ENCODE measurements at places on chromosomes 6 and 20.

- DNase-seq = no peak
Measured at GRCh38 chr6:103167345-103168071, 1692.2 kb downstream of the HACE1 start.

- no peak for DNase-seq
Measured at GRCh38 chr6:157177731-157178336, 145.5 kb downstream of the TMEM242 start.

- no peak for DNase-seq
Measured at GRCh38 chr6:22003287-22003686, 293.5 kb downstream of the PRL start.

GRCh38 chr6:111743360-111743759 is 129.9 kb downstream of the FYN start:
- DNase-seq = no peak

DNA sequence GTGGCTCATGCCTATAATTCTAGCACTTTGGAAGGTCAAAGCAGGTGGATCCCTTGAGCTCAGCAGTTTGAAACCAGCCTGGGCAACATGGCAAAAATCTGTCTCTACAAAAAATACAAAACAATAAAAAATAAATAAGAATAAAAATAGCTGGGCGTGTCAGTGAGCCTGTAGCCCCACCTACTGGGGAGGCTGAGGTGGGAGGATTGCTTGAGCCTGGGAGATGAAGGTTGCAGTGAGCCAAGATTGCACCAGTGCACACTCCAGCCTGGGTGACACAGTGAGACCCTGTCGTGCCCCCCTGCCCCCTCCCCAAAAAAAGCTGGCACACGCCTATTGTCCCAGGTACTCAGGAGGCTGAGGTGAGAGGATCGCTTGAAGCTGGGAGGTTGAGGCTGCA is 35.1 kb upstream of the SRPK1 start:
- no peak for DNase-seq

GRCh38 chr20:20643927-20644326 is 68.5 kb downstream of the RALGAPA2 start:
- no peak for DNase-seq

GRCh38 chr6:33080127-33081089 is 4.6 kb downstream of the HLA-DPB1 start:
- no peak for DNase-seq

DNA sequence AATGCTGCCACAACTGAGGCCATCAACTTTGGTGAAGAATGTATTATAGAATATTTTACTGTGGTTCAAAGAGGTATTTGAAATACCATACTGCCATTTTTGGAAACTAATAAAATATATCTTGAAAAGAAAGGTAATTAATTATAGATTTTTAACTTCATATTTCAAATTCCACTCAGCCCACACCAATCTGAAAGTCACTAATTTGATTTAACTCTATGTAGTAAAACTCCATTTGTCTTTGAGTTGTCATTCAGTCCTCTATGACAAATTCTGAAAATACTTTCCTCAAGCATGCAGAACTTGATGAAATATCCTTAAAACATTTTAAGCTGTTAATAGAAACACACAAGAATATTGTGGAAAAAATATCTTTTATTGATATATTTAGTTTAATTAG is 1196.7 kb upstream of the CITED2 start:
- no peak for DNase-seq

- no peak for DNase-seq
Measured at GRCh38 chr6:135117413-135117968, 62.9 kb upstream of the HBS1L start.

- peak; percentile 70 for DNase-seq
Measured at GRCh38 chr6:99330159-99330558, 19.3 kb downstream of the FAXC start.

- DNase-seq = no peak
Measured at GRCh38 chr6:72416744-72417465, 205.0 kb upstream of the KCNQ5 start.
